RWPE2 (cell line): ENCODE measurements at places on chromosomes 16 and 17.

- DNase-seq = peak; percentile 63
- H3K4me1 ChIP-seq = no peaks in the 10 kb centered on the region
- H3K27me3 ChIP-seq = no peaks in the 10 kb centered on the region
- no peak overlapping the region for H3K4me3 ChIP-seq
- no peak overlapping the region for H3K27ac ChIP-seq
- peaks cover 25% of the 10 kb centered on the region for H3K36me3 ChIP-seq
These were observed 2.8 kb downstream of the IGFALS start for GRCh38 chr16:1790611-1791255.

DNA sequence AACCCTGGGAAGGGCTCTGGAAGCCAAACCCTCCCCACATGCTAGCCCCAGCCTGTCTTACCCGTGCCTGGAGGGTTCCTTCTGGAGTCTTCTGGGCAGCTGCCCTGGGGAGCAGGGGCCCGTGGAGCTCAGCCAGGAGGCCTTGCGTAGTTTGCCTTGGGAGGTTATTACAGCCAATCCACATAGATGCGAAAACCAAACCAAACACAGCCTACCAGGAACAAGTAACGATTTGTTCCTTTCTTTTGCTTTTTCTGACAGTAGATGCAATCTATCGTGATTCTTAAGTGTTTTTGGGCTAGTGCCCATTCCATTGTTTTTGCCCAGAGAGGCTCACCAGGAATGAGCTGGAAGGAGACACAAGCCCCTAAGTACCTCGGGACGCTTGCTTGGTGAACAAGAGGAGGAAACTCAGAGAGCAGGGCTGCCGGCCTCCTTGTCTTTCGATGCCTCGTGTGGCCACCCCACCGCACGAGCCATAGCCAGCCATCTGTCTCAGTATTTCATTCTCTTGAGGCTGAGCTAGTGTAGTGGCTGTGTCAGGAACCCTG lies 102.7 kb upstream of the NOL11 start:
- no peaks in the 10 kb centered on the region for H3K27me3 ChIP-seq
- no peaks in the 10 kb centered on the region; the same call in 1 of the 2 replicates for H3K36me3 ChIP-seq
- DNase-seq = peak; percentile 38

DNA sequence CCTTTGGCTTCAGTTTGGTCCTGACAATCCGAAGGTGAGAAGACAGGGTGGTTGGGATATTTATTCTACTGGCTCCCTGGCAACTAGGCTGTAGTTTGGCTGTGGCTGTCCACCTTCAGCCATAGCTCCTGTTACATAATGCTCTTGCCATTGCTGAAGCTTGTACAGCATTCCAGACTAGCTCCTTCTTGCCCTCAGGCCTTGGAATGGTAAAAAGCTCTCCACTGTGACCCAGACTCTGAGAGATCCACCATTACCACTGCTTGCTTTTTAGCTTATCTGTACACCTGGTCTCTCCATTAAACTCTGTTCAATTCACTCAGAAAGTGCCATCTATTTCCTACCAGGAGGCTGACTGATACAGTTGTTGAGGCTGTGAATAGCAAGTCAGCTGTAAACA lies 231.8 kb upstream of the MON1B start:
- no peak for DNase-seq
- peaks cover 3% of the 10 kb centered on the region for H3K27me3 ChIP-seq
- H3K4me3 ChIP-seq = no peak overlapping the region
- H3K27ac ChIP-seq = no peak overlapping the region
- no peaks in the 10 kb centered on the region for H3K36me3 ChIP-seq

GRCh38 chr16:27326738-27327585 lies 13.2 kb downstream of the IL4R start:
- peak; percentile 88 for DNase-seq
- no peak overlapping the region for H3K4me3 ChIP-seq
- peaks cover 40% of the 10 kb centered on the region for H3K4me1 ChIP-seq
- no peaks in the 10 kb centered on the region for H3K27me3 ChIP-seq
- peaks cover 54% of the 10 kb centered on the region for H3K36me3 ChIP-seq

GRCh38 chr16:83300326-83300725 lies 507.5 kb upstream of the HSBP1 start:
- H3K36me3 ChIP-seq = no peaks in the 10 kb centered on the region
- DNase-seq = no peak

GRCh38 chr17:66466840-66467367 lies 164.5 kb downstream of the PRKCA start:
- no peaks in the 10 kb centered on the region for H3K27me3 ChIP-seq
- peak; percentile 84 for DNase-seq
- H3K4me1 ChIP-seq = peaks cover 52% of the 10 kb centered on the region
- no peak overlapping the region for H3K4me3 ChIP-seq

DNA sequence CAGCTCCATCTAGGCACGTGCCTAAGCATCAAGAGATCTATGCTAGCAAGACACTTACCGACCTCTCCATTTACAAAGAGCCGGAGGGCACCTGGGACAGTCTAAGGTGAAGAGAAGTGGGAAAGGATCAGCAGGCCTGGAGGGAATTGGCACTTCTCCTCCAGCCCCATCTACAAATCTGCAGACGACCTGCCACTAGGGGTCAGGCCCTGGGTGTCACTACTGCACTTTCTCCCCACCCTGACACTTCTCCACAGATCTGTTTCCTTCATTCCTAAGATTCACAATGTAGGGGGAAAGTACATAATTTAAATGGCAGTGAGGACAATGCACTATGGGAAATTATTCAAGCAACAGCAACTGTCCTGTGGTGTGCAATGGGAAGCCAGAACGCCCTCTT lies 8.1 kb downstream of the MKS1 start:
- H3K4me3 ChIP-seq = no peak overlapping the region
- no peaks in the 10 kb centered on the region for H3K27me3 ChIP-seq
- no peaks in the 10 kb centered on the region for H3K4me1 ChIP-seq
- no peak overlapping the region for H3K27ac ChIP-seq

- no peak overlapping the region for H3K27ac ChIP-seq
- H3K4me3 ChIP-seq = no peak overlapping the region
- no peaks in the 10 kb centered on the region for H3K27me3 ChIP-seq
- peaks cover 85% of the 10 kb centered on the region for H3K36me3 ChIP-seq
These were observed 24.4 kb upstream of the ABCC11 start for GRCh38 chr16:48271728-48272127.

GRCh38 chr17:55432358-55433028 lies 10.9 kb upstream of the MMD start:
- DNase-seq = no peak
- no peaks in the 10 kb centered on the region for H3K36me3 ChIP-seq

GRCh38 chr16:19138601-19139000 lies 24.8 kb downstream of the ITPRIPL2 start:
- no peaks in the 10 kb centered on the region for H3K36me3 ChIP-seq
- H3K27me3 ChIP-seq = no peaks in the 10 kb centered on the region
- peaks cover 48% of the 10 kb centered on the region for H3K4me1 ChIP-seq
- peak overlapping the region; percentile 84 for H3K27ac ChIP-seq
- DNase-seq = peak; percentile 87

DNA sequence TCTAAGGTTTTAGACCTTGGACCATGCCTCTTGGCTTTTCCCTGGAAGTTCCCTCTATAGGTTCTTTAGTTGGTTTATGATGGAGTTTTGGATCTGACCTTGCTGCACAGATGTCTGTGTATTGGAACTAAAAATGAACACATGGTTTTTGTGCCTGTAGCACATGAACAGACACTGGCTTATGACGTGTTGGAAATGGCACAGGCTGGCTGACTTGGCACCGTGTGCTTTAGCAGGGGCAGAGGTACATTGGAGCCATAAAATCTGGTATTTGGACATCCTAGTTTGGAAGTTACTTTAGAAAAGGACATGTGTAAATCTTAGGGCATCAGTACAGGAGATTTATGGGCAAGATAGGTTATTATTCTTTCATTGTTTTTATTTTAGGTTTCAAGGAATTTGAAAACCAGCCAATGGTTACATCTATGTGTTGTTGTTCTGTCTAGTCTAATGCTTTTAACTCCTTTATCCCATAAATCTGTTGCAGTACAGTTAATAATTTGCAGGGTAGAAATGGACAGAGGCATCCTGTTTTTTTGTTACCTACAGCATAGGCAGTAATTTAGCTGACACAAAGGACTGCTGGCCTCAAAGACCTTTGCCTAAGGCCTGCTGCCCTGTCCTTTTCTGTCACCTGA lies 6.0 kb downstream of the SOCS7 start:
- no peak overlapping the region for H3K4me3 ChIP-seq
- no peaks in the 10 kb centered on the region for H3K27me3 ChIP-seq
- H3K4me1 ChIP-seq = peaks cover 2% of the 10 kb centered on the region
- H3K27ac ChIP-seq = no peak overlapping the region
- DNase-seq = no peak

GRCh38 chr17:65664266-65664665 lies 102.8 kb upstream of the AXIN2 start:
- no peaks in the 10 kb centered on the region for H3K4me1 ChIP-seq
- no peak overlapping the region for H3K4me3 ChIP-seq
- H3K27me3 ChIP-seq = no peaks in the 10 kb centered on the region
- H3K27ac ChIP-seq = no peak overlapping the region

GRCh38 chr16:1712791-1713261 lies 6.8 kb downstream of the MAPK8IP3 start:
- no peak overlapping the region for H3K27ac ChIP-seq
- H3K4me1 ChIP-seq = peaks cover 7% of the 10 kb centered on the region
- H3K36me3 ChIP-seq = no peaks in the 10 kb centered on the region
- no peak for DNase-seq

DNA sequence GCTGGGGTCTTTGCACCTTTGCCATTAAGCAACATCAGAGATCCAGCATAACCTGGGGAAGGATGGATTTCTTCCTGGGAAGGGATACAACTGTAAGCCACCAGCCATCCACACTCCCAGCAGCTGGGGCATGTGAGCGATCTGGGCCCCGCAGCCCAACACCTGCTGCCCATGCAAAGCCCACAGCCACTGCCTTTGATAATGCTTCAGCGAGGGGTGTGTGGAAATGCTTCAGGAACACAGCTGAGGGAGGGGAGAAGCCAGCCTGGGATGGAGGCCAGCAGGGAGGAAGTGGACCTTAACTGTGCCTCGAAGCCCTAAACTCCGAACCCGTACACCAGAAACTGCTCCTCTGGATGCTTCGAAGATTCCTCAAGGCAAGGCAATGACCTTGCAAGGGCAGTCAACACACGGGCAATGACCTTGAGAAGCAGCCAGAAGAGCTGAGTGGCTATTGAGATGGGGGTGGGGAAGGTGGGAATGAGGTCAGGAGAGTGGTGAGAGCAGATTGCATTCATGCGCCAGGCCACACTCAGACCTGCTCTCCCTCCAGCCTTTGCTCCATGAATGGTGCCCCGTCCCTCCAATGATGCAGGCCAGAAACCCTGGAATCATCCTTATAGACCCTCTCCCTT lies 49.1 kb downstream of the KATNIP start:
- no peaks in the 10 kb centered on the region for H3K4me1 ChIP-seq
- no peak overlapping the region for H3K4me3 ChIP-seq
- DNase-seq = no peak
- no peaks in the 10 kb centered on the region for H3K27me3 ChIP-seq

- H3K36me3 ChIP-seq = 0 out of 2 replicates have a peak, but pooled peaks cover 4% of the 10 kb centered on the region
- H3K27me3 ChIP-seq = no peaks in the 10 kb centered on the region
- H3K4me1 ChIP-seq = peaks cover 17% of the 10 kb centered on the region
- H3K27ac ChIP-seq = peak overlapping the region; percentile 95
- DNase-seq = peak; percentile 73
These were observed 320 bp downstream of the SPAG9 start for GRCh38 chr17:51120357-51120738.

DNA sequence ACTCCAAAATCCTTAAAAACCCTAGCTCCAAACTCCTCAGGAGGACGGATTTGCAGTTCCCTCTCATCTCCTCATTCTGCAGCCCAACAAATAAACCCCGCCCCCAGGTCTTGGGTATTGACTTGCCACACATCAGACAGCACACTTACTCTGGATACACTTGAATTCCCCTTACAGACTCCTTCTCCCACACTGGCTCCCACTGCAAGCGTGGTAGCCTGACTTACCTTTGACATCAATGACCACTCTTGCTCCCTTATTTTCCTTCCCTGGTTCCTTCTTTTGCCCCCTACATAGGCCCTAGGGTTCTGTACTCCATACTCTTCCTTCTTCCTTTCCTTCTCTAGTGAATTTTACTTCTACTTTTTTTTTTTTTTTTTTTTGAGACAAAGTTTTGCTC lies 7.5 kb downstream of the RFFL start:
- peaks cover 2% of the 10 kb centered on the region; the same call in 1 of the 2 replicates for H3K36me3 ChIP-seq
- no peak overlapping the region for H3K4me3 ChIP-seq
- H3K4me1 ChIP-seq = peaks cover 12% of the 10 kb centered on the region
- H3K27ac ChIP-seq = no peak overlapping the region
- DNase-seq = no peak

GRCh38 chr16:30066761-30067583 lies 1.4 kb downstream of the ALDOA start:
- DNase-seq = no peak
- peak overlapping the region; percentile 93 for H3K27ac ChIP-seq

DNA sequence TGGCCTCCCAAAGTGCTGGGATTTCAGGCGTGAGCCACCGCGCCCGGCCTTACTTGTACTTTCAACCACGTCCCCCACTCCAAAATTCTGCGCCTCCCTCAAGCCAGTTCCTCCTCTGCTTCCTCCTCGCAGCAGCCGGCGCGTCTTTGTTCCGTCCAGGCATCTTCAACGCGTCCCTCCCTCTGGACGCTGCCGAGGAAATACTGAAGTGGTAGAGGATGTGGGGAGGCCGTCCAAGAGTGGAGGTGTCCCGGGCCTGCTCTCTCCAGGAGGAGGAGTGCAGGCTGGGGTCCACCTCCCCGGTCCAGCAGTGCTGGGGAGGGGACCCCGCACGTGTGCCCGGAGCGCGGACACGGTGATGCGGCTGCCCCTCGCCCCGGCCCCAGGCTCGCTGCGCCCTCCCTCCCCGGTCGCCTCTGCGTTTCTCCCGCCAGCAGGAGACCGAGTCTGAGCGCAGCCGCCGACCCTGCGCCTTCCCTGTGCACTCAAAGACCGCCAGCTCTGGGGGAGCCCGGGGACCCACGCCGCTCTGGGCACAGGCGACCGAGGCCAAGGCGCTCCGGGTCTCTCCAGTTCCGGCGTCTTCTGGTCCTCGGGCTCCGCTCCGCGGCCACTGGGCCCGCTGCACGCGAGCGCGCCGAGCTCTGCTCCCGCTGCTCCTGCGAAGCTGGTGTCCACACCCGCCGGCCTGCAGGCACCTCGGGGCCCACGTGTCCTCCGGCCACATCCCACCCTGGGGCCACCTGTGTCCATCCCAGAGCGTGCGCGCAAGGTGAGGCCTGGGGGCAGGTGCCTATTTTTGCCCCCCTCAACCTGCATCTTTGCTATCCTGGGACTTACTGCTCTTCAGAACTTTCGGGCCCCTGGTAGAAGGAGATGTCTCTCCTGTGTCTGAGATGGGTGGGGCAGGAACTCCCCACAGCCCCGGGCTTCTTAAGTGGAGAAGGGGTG lies 31.7 kb downstream of the OSBPL7 start:
- peak overlapping the region; percentile 18 for H3K4me3 ChIP-seq
- no peaks in the 10 kb centered on the region for H3K36me3 ChIP-seq
- no peak for DNase-seq
- H3K27ac ChIP-seq = no peak overlapping the region
